ENCODE measurements at places on chromosomes 11 and 22.
A peak's percentile ranks its signal among the peaks of the same experiment; 100 is the strongest.

DNA sequence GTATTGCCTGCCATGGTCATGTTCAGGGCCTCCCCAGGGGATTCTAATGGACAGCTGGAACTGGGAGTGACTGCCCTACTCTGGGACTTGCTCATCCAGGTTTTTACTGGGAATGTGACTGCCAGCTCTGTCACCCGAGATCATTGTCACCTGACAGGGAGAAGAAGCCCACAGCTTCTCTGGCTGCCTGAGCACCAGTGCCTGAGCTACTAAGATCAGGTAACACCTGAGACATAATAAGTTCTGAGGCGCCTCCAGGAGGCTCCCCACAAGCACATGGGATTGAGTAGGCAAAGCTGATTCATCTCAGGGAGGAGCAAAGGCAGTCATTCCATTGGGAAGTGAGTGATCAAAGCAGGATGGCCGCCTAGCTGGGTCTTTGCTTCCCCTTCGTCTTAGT is 84.2 kb upstream of the GALNT18 start:
- no peak for DNase-seq

GRCh38 chr22:37067428-37067827 is 15.9 kb downstream of the KCTD17 start:
- DNase-seq, result no peak

GRCh38 chr22:39688186-39688785 is 117.7 kb downstream of the CACNA1I start:
- DNase-seq, result no peak

DNA sequence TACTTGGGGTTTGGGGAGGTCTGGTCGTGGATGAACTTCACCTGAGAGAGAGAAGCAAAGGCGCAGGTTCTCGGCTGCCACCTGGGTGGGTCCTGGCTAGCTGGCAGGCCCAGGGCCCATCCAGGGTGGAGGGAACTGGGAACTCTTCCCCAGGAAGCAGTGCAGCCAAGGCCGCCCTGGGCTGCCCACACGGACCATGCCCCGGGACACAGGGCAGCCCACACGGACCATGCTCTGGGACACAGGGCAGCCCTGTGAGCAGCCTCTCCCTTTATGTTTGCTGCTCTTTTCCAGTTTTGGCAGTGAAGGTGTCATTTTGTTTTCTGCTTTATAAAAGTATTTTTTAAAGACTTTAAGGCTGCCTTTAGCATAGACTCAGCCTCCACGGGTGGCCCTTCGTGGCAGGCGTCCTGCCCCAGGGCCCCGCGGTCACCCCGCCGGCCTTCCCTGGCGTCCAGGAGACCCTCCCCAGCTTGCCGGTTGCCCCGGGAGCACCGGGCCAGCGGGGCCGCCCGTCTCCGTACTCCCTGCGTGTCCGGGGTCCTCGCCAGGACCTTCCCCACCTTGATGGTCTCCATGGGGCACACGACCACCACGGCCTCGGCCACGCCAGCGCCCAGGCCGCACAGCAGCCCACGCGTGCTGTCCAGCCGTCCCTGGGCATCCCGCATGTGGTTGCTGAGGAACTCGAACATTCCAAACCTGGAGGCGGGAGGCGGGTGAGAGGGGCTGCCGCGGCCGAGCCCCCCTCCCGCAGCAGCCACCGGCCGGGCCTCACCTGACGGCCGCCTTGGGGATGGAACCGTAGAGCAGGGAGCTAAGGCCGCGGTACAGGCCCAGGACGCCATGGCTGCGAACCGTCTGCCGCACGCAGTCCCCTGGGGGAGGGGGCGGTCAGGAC is 1.1 kb downstream of the SLC25A1 start:
- no peak for DNase-seq

GRCh38 chr11:11450744-11451362 is 97.8 kb upstream of the CSNK2A3 start:
- peak; percentile 40 for DNase-seq

- no peak for DNase-seq
Measured at GRCh38 chr11:94595076-94595475, 27.9 kb downstream of the PIWIL4 start.

- no peak for DNase-seq
Measured at GRCh38 chr22:44714703-44715350, 12.8 kb downstream of the PRR5 start.

DNA sequence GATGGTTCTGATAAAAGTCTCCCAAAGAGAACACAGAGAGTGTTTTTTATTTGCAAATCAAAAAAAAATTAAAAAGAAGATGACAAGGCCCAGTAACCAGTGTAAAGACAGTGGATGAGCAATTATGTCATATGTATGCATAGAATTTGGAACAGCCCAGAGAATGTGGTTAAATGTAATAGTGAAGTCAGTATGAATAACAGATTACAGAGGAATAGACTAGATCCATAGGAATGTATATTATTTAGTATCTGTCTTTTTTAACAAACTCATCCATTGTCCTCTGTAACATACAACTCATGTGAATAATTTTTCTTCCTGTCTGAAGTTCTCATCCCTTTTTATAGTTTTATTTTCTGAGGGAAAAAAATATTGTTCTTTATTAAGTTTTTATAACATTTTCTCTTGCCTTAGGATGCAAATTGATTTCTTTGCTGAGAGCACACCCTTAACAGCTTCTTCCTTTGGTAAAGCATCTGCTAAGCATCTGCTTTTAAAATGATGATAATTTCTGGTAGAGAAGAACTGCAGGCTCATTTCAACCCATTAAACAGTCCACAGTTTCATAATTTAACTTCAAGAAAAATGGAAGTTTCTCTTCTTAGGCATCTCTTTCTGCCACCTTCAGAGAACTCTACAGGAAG is 266.5 kb upstream of the MTNR1B start:
- peak; percentile 76 for DNase-seq

- DNase-seq, result no peak
Measured at GRCh38 chr11:14924318-14924717, 32.3 kb upstream of the CYP2R1 start.

Measured in fibroblast of skin of left quadriceps (primary cell).